IMR-90 (cell line): ENCODE measurements at places on chromosomes 6 and 20. TPM values are rescaled to one million over a fixed set of nuclear protein-coding genes. Genes with fewer than 3 reads are reported as not detected.

Gene DPPA5
- not detected in 2 replicates for total RNA-seq

Gene AURKA
- 83.3 and 88.0 TPM in 2 replicates for total RNA-seq

Gene RIPOR2
- 0.83 and 1.1 TPM in 2 replicates for total RNA-seq

Gene PACSIN1
- total RNA-seq: not detected in 2 replicates

Gene MDFI
- 0.18 and 0.28 TPM in 2 replicates for total RNA-seq

Gene PMEPA1
- total RNA-seq: 1.4 and 2.0 TPM in 2 replicates

Gene SEL1L2
- not detected in 2 replicates for total RNA-seq

Gene C6orf118
- total RNA-seq: not detected in 2 replicates

Gene MOG
- not detected in 2 replicates for total RNA-seq

Gene SMLR1
- not detected in 2 replicates for total RNA-seq

Gene SPATA25
- total RNA-seq: 0.18 TPM in 1 of 2 replicates, not detected in the other

Gene MAVS
- total RNA-seq: 10.3 and 10.4 TPM in 2 replicates

Gene MANEA
- total RNA-seq: 9.0 and 11.9 TPM in 2 replicates

Gene GRM4
- total RNA-seq: not detected in 2 replicates
